ENCODE measurements at places on chromosomes 4 and X.

DNA sequence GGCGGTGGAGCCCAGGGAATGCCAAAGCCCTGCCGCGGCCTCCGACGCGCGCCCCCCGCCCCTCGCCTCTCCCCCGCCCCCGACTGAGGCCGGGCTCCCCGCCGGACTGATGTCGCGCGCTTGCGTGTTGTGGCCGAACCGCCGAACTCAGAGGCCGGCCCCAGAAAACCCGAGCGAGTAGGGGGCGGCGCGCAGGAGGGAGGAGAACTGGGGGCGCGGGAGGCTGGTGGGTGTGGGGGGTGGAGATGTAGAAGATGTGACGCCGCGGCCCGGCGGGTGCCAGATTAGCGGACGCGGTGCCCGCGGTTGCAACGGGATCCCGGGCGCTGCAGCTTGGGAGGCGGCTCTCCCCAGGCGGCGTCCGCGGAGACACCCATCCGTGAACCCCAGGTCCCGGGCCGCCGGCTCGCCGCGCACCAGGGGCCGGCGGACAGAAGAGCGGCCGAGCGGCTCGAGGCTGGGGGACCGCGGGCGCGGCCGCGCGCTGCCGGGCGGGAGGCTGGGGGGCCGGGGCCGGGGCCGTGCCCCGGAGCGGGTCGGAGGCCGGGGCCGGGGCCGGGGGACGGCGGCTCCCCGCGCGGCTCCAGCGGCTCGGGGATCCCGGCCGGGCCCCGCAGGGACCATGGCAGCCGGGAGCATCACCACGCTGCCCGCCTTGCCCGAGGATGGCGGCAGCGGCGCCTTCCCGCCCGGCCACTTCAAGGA, at the start of gene FGF2:
FGF2 (plus strand) TSS at position 279 of the 705 bp plus-strand sequence; CDS start at position 623, 344 bp downstream.
- DNase-seq, result peak; percentile 21

DNA sequence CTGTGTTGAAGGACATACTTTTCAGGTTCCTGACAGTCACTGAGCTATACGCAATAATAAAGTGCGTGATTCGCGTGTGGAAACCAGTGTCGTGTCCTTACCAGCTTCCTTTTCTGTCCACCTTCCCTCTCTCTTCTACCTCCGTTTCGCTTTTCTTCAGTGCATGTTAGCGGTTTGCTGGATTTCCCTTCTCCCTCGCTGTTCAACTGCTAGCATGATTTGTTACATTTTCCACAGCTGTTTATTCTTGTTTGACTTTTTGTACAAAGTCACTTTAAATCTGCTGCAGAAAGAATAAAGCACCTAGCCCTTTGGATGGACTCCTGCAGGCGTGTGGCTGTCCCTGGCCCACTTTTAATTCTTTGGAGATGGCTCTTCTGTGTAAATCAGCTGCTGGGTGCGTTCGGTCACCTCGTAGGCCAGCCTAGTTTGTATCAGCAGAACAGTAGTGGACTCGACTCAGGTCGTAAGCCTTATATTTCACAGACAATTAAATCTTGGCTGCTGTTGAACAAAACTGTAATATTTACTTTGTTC, 8.9 kb upstream of the HAND2 start:
- no peak for DNase-seq

DNA sequence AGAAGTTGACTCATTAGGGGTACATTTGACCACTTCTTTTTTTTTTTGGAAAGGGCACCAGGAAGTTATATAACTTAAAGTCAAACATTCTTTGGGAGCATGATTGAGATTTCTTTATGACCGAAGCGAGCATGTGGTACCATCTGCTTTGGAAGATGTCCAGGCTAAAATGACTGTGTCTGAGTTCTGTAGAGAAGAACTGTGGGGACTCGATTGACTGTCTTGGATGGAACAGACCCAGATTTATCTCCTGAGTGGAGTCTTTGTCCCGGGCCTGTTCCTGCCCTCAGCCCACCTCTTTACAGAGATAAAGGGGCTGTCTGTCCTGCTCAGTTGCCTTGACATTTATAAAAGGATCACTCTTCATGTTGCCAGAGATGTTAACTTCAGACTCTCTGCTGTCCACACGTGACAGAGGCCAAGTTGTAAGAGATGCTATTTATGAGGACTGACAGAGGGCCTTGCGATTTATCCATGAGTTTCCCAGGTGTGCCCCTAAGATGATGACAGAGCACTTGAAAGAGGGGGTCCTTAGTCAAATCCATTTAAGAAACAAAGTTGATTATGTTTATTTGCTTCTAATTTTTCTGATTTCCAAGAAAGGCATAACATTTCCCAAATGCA, 16.8 kb downstream of the SMIM20 start:
- DNase-seq, result no peak

- no peak for DNase-seq
Measured at GRCh38 chrX:38409289-38409688, 56.9 kb downstream of the OTC start.

DNA sequence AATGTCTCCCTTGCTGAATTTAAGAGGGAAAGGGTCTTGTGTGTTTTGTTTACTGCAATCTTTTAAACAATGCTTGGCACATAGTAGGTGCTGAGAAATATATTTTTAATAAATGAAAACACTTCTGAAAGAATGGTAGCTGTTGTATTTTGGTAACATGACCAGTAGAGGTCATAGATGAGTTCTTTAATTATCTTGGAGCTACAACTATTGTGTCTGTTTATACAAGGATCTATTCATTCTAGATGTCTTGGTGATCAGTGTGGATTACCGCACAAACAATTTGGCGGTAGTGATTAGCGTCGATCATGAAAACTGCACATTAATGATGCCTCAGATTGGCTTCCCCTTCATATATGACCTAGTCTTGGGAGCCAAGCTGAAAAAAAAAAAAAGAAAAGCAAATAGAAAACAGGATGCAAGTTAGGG, 21.4 kb upstream of the SCRG1 start:
- no peak for DNase-seq

DNA sequence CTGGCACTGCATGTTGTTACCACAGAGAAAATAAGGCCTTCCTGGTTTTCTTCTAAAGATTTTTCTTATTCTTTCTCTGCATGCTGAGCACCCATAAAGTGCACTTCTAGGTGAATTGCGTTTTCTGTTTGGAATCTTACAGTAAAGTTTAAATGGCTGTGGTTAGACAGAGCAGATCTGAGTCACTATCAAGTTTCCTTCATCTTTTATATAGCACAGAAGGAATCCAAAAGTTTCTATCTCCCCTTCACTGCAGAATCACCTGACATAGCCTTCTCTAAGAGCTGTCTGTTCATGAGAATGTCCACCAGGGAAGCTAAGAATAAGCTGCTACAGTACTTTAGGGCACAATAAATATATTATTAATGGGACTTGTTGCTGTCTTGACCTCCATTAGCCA, 455.5 kb upstream of the FAM241A start:
- no peak for DNase-seq

Measured in activated naive CD4-positive, alpha-beta T cell treated with anti-CD3 and anti-CD28 coated beads, Interleukin-2, amount 50 U/mL, for 16 hours (primary cell).